ENCODE measurements at places on chromosomes 11 and 22.
A peak's percentile ranks its signal among the peaks of the same experiment; 100 is the strongest.

DNA sequence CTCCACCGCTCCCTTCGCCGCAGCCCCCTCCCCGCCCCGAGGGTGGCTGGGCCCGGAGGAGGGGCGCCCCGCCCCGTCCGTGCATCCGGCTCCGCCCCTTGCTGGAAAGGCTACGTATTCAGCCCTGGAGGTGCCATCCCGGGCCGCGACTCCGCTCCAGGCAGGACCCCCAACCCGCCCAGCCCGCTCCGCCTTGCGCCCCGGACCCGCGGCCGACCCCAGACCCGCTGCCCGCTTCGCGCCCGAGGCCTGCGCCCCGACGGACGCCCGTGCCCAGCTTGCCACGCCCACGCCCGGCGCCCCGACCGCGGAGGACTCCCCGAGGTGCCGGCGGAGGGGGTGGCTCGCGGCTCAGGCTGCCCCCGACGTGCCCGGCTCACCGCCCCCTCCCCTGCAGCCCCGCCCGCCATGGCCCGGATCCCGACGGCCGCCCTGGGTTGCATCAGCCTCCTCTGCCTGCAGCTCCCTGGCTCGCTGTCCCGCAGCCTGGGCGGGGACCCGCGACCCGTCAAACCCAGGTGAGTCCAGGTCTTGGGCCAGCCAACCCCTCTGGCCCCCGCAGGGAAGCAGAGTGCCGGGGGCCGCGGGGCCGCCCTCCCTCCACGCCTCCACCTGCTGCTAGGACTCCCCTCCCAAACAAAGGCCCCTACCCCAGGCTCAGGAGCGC lies at the start of gene ADM2:
TSS of gene ADM2 (plus strand) at position 104 of the 667 bp plus-strand sequence. CDS start at position 409, 305 bp downstream.
- DNase-seq = peak; percentile 41

DNA sequence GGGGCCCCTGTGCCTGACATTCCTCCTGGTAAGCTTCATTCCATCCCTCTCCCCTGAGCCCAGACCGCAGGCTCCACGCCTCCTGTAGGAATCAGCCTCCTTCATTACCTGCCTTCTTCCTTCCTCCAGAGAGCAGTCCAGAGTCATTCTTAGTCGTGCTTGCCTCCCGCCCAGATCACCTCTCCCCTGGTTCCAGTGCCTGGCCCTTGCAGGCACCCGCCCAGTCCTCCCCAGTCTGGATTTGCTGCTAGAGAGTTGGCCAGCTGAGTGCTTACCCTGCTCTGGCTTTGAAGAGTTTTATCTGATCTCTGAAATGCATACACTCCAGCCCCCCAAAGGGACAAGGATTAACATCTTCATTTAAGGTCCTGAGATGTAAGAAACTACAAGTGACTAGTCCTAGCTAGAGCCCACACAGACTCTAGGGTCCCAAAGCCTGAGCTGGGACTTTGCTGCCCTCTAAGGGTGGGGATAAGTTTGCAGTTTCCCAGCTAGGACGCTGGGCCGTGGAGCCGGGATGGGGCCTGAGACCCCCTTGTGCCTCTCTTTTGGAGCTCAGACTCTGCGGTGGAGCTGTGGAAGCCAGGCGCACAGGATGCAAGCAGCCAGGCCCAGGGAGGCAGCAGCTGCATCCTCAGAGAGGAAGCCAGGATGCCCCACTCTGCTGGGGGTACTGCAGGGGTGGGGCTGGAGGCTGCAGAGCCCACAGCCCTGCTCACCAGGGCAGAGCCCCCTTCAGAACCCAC lies 1.6 kb downstream of the NR1H3 start:
- DNase-seq = peak; percentile 31

GRCh38 chr11:61679893-61680621 lies at the start of gene DAGLA:
Gene DAGLA (plus strand): TSS chr11:61680391. CDS start chr11:61720156, 39,765 bp downstream.
- DNase-seq = peak; percentile 66

DNA sequence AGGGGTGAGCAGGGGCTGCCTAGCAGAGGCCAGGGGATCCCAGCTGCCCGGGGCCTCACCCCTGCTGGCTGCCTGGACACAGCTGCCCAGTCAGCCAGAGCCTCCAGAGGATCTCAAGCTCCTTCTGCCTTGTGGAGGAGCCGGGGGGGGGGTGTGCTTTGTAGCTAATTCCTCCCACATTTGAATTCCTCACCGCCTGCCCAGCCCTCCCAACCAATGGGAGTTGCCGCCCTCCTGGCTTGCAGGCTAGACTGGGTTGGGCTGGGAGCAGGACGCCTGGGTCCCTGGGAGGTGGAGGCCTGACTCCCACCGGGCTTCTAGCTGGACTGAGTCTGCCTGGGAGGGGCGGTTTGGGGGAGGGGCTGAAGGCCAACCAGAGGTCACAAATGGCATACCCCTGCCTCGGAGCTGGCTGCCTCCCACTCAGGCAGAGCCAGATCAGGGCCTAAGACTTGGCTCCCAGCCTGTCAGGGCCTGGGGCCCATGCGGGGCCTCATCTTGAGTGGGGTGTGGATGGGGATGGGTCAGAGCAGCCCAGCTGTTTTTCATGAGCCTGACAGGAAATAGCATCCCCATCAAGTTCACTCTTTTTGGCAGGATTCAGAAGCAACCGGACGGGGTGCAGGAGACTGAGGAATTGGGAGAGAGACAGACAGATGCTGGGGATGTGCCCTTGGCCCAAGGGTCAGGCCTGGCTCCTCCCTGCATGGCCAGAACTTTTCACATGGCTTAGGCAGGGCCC lies 29.2 kb upstream of the PDE2A start:
- DNase-seq = peak; percentile 73

- DNase-seq = no peak
Observed at GRCh38 chr11:117490911-117491310, 163.3 kb downstream of the CEP164 start.

DNA sequence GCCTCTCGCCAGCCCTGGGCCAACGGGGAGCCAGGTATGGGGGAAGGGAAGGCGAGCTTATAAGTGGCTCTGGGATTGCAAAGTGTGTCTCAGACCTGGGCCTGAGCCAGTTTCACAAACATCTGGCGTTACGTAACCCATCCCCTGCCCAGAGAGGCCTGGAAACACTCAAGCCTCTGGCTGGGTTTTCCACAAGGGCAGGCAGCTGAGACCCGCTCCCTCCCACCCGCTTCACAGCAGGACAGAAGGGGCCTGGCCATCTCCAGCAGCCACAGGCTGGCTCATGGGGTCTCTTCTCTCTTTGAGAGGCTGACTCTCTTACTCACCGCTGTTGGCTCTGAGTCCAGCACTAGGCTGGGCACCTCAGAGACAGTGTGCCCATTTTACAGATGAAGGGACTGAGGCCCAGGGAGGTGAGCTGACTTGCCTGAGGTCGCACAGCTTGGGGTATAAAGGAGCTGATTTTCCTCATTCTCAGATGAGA lies 44.5 kb downstream of the TRIOBP start:
- peak; percentile 95 for DNase-seq

Measured in fibroblast of skin of right biceps (primary cell).